Stimulated activated CD8-positive, alpha-beta memory T cell treated with anti-CD3 and anti-CD28 coated beads, Interleukin-12 subunit alpha, Interleukin-12 subunit beta, amount 100 ng/mL, for 4 hours (primary cell): ENCODE measurements at places on chromosomes 2 and 18.

- DNase-seq: no peak
Observed at GRCh38 chr18:75959150-75959549, 531.6 kb upstream of the SMIM21 start.

DNA sequence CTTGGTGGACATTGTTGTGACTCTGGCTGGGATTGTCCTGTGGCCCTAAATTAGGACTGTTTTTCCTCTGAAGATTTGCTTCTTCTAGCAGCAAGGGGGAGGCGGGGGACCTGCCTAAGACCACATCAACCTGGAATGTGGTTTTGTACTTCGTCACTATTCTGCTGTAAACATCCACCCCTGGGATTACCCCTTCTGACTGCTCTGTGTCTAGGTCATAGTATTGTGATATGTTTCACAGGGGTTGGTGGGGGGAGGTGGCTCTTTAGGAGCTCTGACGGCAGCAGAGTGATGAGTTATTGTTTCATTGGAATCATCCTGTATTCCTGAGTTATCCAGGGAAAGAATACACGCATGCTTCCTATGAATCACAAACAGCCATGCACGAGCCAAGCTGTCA lies 226.4 kb upstream of the MYT1L start:
- no peak for DNase-seq

DNA sequence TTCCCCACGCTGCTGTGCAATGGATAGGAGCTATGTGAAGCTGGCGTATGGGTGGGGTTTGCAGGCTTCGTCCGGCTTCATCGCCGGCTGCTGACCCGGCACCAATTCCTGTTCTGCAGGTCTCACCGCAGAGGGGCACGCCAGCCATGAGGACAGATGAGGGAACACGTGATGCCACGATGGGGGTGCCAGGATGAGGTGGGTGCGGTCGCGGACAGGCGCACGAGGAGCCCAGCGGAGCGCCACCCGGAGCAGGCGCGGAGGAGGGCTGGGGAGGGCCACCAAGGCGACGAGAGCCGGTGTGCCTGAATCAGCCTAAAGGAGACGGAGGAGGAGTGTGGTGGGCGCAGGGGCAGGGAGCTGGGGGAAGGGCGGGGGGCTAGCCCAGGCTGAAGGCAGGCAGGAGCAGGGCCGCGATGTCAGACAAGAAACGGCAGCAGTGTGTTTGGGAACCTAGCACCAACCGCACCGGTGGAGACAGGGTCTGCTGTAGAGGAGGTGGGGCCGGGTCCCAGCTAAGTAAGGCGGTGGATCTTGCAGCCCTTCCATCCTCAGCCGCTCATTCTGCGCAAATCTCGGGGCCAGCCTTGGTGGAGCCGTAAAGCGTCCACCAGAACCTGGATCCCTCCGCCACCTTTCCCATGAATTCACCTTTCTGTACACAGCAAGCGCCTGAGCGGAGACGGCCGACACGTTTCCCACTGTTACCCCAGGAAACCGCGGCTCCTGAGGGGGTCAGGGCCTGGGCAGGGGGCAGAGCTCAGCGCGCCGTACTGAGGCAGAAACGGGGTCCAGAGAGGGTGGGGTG lies 17.0 kb upstream of the CD8A start:
- peak; percentile 56 for DNase-seq

- no peak for DNase-seq
Observed at GRCh38 chr2:107393516-107393915, 433.2 kb upstream of the RGPD4 start.

- no peak for DNase-seq
Observed at GRCh38 chr2:112305132-112305531, 29.7 kb downstream of the ZC3H6 start.

DNA sequence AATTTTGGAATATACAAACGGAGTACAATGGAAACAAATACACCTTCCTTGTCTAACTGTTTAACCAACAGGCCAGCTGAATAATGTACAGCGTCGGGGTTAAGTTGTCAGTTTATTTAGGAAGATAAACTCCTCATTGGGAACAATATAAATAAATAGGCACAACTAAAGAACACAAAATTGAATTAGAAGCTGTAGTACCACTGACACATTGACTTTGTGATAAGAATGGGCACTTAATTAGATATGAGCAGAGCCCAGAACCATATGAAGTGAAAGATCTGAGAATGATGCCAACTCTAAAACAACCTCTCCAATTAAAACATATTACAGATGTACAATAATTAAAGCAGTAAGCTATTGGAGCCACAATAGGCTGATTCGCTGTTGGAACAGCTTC lies 44.4 kb downstream of the CCDC68 start:
- DNase-seq: no peak

DNA sequence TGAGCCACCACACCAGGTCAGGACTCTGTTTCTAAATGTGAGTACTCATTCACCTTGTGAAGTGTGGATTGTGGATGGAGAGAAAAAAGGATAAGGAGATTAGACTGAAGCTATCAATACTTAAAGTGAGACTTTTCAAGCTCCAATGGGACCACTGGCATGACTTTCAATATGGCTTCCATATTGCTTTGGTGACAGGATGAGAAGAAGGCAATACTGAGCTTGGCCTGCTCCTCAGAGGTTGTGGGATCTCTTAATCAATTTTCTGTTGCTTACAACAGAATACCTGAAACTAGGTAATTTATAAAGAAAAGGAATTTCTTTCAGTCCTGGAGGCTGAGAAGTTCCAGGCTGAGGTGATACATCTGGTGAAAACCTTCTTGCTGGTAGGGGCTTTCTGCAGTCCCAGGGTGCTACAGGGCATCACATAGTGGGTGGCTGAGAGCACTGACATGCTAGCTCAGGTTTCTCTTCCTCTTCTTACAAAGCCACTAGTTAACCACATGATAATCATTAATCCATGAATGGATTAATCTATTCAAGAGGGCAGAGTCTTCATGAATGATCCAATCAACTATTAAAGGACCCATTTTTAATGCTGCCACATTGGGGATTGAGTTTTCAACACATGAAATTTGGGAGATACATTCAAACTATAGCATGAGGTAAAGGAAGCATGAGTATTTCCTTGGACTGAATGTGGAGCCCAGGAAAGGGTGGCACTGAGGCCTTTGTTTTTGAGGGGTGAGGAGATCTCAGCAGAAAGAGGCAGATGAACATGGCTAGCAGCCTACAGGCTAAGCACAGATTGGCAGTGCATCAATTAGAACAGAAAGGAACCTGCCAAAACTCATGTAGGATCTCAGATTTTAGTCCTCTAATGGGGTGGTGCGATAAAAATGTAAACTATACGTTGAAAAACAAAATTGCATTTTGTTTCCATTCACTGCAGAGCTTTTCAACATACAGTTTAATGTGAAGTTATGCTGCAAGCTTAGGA lies 274.5 kb downstream of the PIK3C3 start:
- DNase-seq: no peak

- DNase-seq: no peak
Observed at GRCh38 chr18:25298853-25299274, 53.1 kb downstream of the ZNF521 start.

GRCh38 chr2:115908731-115909130 lies 1466.3 kb downstream of the DPP10 start:
- DNase-seq: no peak

DNA sequence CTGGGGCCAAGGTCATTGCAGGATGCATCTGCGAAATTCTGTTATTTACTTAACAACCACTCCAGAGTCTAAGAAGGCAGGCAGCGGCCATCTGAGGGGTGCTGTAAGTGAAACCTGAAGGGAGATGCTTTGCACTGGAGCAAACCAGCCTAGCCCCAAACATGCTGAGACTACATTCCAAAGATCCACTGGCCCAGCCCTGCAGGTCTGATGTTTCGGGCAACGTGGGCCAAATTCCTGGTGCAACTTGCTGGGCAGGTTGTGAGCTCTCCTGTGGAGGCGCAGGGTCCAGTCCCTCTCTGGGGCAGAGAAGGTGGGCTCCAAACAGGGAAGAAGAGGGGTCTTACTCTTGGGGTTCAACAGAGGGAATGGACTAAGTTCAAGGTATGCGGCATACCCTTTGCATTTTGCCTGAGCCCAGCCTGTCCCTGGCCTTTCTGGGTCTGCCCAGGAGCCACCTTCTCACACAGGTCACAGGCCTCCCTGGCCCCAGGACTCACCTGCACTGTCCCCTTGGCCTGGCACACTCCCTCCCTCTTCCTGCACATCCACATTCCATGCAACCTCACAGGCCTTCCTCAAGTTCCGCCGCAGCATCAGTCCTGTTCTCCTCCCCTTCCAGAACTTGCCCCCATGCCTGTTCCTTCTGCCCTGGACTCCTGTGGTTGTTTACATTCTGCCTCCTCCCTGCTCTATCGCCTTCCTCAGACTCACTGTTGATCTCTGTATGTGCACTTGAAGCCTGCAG lies 5.1 kb upstream of the MAL start:
- no peak for DNase-seq

DNA sequence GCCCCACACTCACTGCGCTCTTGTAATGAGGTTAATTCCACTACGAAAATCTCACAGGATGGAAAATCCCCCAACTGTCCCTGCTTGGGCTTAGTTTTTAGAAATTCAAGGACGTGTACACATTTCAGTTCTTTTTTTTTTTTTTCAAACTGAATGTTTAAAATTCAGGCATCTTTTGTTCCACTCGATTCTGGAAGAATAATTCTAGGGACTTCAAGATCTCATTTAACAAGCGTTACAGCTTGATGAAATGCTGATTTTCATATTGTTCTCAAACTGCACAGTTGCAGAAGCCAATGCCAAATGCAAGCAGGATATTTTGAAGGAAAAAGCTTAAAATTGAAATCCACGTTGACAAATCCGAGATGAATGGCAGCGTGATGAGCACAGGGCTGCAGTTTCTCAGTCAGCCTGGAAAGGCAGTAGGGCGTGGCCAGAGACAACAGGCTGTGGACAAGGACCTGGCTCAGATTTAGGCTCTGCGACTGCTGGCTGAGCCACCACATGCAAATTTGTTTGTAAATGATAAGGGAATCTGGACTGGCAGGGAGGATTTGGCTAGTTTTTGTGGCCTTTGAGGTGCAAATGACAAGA lies 128.1 kb upstream of the MYCN start:
- no peak for DNase-seq

- no peak for DNase-seq
Observed at GRCh38 chr2:179165356-179166000, 99.2 kb downstream of the SESTD1 start.

GRCh38 chr2:37039580-37039979 lies 44.6 kb downstream of the HEATR5B start:
- no peak for DNase-seq

DNA sequence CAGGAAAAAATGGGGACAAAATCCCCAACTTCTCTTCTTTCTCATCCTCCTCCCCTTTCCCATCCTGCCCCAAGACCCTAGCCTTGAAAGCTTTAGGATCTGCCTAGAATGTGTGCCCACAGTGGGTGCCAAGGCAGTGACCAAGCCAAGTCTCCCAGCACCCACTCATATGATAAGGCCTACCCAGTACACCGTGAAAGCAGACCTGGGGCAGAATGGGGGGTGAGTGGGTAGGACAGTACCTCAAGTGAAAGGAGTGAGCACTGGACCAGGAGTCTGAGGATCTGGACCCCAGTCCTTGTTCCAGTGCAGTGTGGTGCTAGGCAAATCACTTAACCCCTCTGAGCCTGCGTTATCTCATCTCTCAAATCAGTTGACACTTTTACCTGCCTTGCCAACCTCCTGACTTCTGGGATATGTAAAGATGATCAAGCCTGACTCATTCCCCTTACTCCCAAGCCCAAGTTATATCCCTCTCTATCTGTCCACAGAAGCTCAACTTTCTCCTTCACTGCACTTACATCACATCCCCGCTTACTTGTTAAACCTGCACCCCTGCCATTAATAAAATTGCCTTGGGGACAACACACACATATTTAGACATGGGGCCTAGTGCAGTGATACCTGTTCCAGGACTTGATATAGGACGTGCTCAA lies 109.7 kb downstream of the ATL2 start:
- no peak for DNase-seq

DNA sequence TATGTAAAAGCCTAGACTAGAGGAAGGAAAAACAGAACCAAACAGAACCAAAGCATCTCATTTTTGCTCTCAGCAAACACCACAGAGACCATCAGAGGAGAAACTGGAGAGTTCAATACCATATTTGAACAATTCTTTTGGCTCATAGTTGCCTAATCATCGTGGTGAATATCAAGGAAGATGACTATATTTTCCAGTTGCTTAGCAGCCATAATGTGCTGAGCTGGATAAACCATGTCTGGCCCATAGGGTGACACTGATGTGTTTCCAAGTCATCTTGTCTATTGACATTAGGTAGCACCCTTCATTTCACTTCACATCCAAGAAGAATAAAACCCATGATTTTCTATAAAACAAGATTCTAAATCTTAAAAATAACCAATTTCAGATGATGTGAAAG lies 5.9 kb upstream of the XRCC5 start:
- no peak for DNase-seq

DNA sequence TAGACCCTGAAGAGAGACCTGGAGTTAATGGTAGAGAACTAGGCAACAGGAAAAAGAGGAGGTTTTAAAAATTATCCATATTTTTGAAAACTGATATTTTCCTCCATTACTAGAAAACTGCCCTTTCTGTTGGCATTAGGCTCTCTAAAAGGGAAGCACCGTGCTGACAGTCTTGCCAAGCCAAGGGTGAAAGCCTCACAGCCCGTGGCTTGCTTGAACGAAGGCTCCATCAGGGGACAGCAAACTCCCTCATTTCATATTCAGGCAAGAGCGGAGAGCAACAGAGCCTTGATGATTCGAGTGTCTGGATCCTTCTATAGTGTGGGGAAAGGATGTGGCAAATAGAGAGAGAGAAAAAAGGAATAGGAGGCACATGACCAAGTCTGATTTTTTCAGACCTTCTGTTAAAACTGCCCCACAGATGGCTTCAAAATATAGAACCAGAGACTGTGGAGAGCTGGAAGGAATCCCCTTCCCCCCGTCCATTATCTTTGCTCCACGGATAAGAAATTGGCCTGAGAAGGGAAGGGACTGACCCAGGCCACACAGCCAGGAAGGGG lies 67.0 kb downstream of the CACNB4 start:
- DNase-seq: no peak
